NCI-H1048 (cell line): ENCODE measurements at places on chromosomes 7 and 10.

- no peak for DNase-seq
These were observed 87.0 kb downstream of the HGF start for GRCh38 chr7:81682873-81683272.

GRCh38 chr7:7257899-7258692 lies 75.8 kb downstream of the C1GALT1 start:
- no peak for DNase-seq

GRCh38 chr10:71216751-71217265 lies 4.4 kb downstream of the UNC5B start:
- DNase-seq: no peak

DNA sequence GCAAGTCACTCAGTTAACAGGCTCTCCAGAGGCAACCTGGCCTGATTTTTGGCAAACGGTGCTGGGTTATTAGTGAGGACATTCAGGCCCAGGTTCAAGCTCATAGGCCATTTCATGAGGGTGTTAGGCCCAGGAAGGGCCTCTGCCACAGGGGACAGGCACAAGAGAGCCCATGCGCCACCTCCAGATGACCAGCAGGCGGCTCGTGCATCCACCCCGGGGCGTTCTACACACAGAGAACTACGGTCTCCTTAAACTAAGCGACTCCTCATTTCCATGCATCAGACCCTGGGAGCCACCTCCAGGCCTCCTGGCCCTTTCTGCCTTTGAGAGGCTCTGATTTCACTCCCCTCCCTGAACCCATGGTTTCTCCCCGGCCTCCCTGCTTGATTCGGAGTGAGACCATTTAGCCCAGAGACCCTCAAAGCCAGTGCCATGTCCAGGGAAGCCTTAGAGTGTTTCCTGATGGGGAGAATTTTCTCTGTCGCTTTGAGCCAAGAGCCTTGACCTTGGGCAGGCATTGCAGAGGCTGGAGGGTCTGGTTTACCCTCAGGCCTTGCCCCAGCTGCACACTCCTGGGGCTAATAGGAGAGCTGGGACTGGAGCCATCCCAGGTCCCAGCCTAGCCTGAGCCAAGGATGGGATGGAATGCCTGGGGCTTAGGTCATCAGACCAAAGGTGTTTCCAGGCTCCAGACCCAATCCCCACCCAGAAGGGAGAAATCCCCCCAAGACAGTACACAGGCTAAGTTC lies 188.0 kb downstream of the GRID1 start:
- no peak for DNase-seq

DNA sequence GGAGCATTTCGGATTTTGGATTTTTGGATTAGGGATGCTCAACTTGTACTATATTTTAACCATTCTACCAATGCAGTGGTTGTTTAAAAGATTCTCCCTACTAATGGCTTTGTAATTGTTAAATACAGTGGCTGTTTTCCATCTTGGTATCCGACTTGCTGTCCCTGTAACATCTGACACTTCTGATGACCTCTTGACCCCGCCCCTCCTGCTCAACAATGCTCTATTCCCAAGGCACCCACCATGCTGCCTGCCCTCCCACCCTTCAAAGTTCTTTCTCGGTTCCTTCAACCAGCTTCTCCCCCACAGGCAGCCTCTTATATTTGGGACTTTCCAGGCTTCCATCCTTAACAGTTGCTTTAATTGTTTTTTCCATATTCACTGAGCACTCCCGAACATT lies 2.0 kb downstream of the PRTFDC1 start:
- DNase-seq: no peak

GRCh38 chr10:100747456-100748230 lies 2.3 kb downstream of the PAX2 start:
- no peak for DNase-seq

GRCh38 chr7:127034186-127034806 lies 218.4 kb downstream of the GRM8 start:
- no peak for DNase-seq

- DNase-seq: no peak
These were observed 56.6 kb upstream of the STEAP4 start for GRCh38 chr7:88363249-88363648.

GRCh38 chr7:47415318-47416212 lies 166.3 kb downstream of the TNS3 start:
- DNase-seq: no peak

DNA sequence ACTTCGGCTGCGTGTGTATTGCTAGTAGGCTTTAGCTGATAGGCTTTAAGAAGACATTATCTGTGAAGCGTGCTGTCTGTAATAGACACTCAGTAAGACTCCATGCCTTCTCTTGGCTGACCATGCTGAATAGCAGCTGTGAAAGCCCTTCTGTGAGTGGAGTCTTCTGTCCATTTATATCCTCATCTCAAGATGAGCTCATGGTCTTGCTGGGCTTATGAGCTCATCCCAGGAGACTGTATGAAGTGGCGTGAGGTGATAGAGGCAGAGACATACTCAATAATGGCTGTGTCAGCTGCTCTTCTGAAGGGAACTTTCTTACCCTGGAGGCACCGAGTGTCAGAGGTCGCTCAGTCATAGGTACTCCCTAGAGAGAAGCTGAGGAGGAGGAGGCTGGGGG lies 111.5 kb downstream of the SH2D4B start:
- no peak for DNase-seq

DNA sequence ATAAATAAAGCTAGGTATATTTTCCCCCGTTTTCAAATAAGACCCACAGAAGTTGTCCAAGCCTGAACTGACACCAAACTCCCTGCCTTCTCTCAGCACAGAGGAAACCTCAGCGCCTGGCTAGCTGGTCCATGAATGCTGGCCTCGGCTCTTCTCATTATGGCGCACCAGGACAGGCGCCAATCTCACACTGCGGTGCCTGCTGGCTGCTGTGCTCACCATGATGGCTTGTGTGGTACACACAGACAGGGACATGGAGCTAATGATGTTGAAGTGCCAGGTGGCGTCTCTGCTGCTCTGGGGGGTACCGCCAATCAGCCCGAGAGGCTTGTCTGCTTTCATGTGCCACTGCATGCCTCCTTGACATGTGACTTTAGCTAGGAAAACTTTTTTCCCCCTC lies 43.2 kb upstream of the USP6NL start:
- no peak for DNase-seq

DNA sequence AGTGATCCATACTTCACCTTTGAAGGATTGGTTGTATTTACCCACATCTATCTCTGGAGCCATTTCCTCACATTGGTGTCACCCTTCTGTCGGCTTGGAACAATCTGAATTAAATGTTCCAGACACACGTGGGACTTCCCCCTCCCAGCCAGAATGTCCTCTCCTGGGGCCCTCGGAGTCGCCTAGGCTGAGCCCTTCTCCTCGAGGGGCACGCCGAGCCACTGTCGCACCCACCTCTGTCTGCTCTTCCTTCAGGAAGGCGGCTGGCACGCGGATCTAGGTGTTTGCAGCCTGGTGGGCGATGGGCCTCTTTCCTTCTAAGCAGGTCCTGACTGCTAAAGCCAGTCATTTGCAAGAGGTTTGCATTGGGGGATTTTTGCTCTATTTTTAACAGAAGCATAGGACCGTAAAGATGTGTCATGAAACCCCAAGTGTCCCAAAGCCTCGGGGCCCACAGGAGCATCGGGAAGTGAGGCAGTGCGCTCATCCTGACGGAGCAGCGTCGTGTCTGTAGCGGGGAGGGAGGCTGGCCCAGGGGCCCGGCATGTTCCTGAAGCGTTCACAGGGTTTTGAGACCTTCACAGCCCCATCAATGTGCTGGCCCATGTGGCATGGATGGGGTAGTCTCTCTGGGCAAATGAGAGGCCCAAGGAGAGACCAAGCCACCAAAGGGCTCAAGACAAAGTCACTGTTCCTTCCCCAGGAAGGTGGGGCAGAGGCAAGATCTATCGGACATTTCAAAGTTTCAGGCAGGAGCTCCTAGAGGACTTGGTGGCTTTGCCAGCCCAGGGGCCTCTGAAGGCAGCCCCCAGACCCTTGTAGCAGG lies 86.7 kb downstream of the RGS10 start:
- no peak for DNase-seq

- DNase-seq: no peak
These were observed 2.1 kb downstream of the SLC4A2 start for GRCh38 chr7:151061213-151062110.
